ENCODE measurements at places on chromosomes 13 and 19.

DNA sequence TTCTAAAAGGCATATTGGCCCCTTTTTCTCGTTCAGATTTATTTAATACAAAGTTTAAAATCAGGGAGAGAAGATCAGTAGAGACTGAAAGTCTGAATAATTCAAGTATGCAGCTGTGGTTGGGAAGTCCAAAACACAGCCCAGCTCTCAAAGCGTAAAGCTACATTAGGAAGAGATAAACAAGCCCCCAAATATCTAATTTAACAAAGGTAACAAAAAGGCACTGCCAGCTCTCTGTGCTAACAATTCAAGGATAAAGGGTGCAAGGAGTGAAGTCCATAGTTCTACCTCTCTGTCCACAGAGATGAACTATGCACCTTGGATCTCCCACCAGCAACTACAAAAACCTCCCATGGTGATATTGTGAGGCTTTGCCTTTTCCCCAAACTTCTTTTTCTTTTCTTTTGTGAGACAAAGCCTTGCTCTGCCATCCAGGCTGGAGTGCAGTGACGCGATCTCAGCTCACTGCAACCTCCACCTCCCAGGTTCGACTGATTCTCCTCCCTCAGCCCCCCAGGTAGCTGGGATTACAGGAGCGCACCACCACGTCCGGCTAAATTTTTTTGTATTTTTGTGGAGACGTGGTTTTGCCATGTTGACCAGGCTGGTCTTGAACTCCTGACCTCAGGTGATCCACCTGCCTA is 104.4 kb downstream of the LHFPL6 start:
- DNase-seq, result no peak

GRCh38 chr13:93289053-93289452 is 62.4 kb downstream of the GPC6 start:
- DNase-seq, result no peak

DNA sequence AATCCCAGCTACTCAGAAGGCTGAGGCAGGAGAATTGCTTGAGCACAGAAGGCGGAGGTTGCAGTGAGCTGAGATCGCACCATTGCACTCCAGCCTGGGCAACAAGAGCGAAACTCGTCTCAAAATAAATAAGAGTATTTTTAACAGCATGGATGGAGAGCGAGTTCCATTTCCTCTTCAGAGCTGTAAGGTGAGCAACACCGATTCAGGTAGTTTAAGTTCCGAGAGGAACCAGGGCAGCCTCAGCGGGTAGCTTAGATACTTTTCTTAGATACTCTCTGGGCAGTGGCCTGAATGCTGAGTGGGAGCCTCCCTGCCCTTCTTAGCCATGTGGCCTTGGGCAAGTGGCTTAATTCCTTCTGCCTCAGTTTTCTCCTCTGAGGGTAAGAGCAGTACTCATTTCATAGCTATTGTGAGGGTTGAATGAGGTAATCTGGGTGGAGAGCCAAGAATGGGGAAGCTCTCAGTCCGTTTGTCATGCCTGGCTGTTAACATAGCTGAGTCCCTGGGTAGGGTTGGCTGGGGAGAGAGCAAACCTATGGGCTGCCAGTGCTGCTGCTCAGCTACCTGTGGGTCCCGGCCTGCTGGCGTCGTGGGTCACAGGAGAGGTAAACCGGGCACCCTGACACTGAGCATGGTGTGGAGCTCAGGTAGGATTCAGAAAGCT is 4.1 kb downstream of the ATP11A start:
- DNase-seq, result no peak

GRCh38 chr19:50384685-50385535 is 763 bp downstream of the POLD1 start:
- DNase-seq, result no peak

DNA sequence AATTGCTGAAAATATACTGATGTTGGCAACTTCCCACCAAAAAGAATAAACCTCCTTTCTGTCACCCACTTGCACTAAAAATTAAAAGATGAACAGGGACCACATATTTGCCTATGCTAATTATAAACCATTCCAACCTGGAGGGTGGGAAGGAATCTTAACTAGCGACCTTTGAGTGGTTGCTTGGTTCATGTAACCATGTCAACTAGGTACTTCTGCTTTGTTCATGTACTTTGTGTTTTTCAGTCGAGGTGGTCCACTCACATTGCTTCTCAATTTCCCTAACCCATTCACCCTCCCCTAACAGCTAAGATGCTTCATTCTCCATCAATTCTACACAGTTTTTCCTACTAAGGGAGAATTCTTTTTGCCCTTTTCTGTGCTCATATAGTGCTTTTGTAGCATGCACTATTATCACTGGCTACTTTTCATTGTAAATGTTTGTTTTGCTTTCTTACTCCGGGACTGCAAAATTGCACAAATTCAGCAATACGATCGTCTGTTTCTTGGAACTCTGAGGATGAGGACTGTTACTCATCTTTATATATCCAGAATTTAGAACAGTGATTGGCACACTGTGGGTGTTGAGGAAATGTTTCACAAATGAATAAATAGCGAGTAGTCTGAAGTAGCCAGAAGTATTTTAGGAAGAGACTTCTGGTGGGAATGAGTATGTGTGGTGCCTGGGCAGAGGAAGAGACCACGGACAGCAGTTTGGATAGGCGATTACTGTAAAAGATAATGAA is 187.5 kb downstream of the GPC6 start:
- no peak for DNase-seq

GRCh38 chr13:20727856-20728255 is 24.4 kb downstream of the IL17D start:
- DNase-seq, result no peak

DNA sequence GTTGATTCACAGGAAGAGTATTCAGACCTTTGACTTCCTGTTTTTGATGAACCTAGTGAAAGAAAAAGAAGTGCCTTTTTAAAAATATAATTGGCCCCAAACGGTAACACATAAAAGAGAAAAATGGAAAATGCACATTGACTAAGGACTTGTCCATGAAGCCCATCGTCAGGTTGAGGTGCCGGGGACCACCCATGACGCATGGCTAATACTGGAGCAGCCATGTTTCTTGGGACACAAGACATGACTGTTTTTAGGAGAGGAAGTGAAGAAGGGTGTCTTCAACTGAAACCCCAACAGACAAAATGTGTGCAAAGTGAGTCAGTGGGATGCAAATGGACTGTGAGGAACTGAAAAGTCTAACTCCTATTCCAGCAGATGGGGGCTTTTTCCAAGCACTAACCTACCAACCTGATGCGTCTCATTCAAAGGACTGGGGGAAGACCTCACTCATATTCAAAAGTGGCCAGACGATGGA is 459.4 kb downstream of the FOXO1 start:
- DNase-seq, result no peak

DNA sequence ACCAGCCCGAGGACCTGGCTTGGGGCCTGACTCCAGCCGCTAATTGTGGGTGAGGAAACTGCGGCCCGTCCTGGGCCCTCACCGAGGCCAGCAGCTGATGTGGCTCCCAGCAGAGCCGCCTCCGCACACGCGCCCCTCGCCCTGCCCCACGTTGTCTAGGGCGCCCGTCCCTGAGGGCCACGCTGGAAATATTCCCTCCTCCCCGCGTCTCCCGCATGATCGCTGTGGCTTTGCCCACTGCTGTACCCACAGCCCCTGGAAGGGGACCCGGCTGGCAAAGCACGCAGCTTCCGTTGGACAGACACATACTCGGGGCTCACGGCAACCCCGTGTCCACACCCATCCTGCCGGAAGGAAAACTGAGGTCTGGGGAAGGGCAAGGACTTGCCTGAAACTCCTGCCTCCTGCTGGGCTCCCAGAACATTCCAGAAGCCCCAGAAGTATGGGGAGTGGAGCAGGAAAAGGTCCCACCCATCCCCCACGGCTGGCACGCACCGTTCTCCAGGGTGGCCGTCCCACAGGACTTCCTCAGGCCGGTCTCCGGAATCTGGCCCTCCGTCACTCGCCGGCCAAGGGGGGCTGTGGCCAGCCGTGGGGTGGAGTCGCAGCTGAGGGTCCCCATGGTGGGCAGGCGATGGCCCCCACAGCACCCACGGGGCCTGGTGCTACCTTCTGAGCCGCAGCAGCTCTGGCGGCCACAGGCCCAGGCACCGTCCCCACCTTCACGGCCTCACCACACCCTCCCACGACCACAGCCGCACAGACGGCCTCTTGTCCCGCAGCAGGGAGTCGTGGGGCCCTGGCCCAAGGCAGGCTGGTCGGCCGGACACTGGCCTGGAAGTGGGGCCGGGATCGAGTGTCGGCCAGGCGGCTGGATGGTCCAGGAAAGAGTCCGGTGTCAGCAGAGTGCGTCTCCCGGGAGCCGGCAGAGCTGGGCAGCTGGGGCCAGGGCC is 13.6 kb upstream of the SHC2 start:
- no peak for DNase-seq

DNA sequence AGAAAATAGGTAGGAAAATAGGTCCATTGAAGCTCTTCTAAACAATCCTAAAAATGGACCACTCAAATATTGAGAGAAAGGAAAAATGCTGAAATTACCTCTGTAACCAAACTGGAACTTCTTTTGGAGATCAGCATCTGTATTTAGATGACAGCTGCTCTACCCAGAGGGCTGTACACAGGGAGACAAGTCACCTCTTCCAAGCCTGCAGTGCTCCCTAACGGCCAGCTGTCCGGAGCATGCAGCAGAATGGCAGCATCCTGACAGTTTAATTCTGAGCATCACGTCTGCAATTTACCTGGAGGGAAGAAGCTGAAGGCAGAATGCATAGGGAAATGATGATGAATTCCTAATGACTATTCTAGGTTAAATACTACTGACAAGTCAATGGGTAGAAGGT is 62.8 kb upstream of the DIAPH3 start:
- no peak for DNase-seq

DNA sequence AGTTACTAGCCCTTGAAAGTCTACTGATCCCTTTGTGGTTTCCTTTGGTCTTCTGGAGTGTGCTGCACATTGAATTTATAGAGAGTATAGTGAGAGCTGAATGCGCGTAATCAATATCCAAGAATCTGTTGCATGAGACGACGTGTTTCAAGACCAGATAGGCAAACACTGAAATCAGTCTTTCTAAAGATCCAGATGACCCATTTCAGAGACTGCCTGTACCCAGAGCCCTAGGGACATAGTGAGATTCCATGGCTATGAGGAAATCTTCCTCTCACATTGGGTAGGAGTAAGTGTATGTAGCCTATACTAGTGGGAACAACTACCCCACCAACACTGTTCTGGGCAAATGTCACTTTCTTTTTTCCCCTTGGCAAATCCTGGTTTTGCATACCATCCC is 48.6 kb downstream of the ARHGAP35 start:
- no peak for DNase-seq

DNA sequence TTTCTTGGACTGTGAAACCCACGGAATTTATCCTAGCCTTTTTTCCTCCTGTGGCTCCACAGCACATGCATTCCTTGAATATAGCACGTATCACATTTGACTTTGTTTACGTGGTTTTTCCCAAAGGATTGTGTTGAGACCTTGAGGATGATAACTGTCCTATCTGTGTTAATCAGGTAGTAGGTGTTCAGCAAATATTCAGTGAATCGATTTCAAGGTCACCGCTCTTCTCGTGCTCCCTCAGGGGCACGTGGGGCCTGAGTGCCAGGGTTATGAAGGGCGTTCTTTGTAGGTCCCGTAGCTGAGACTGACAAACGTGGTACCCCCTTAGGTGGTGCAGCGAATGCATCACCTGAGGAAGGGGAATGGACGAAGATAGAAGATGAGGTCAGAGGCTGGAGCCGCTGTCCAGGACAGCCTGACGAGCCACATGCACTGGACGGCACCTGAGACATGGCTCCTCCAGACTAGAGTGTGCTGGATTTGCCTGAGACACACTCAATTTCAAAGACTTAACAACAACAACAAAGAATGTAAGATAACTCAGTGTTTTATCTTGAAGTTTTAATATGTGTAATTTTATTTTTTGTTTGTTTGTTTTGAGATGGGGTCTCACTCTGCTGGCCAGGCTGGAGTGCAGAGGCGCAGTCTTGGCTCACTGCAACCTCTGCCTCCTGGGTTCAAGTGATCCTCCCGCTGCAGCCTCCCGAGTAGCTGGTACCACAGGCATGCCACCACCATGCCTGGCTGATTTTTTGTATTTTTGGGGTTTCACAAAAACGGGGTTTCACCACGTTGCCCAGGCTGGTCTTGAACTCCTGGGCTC is 131.2 kb upstream of the RNF113B start:
- no peak for DNase-seq

GRCh38 chr19:1658150-1659083 is 6.0 kb upstream of the TCF3 start:
- DNase-seq, result no peak

DNA sequence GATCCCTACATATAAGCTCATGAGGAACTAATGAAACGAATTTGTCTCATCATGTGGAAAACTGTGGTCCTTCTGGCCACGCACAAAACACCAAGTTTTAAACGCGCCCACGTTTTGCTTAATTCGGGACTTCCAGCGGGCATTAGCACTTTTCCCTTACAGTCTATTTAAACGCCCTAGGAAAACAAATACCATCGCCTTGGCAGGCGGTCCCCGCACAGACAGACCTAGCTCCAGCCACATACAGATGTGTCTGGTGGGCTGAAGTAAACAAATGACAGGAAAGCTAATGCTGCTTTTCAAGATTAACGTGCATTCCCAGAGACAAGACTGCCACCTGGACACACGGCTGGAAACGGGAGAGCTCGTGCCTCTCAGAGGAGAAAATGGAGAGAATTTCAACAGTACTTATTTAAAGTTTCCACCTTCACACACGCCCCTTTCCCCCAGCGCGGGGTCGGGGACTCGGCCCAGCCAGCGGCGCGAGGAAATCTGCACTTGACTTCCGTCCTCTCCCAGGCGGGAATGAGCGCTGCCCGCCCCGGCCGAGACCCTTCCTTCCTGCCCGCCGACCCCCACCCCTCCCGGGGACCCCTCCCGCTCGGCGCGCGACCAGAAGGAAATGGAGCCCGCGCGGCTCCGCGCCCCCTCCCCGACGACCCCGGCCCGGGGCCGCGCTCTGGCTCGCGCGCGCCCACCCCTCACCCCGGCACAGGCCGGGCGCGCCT is 931 bp downstream of the USP12 start:
- DNase-seq, result peak; percentile 4

DNA sequence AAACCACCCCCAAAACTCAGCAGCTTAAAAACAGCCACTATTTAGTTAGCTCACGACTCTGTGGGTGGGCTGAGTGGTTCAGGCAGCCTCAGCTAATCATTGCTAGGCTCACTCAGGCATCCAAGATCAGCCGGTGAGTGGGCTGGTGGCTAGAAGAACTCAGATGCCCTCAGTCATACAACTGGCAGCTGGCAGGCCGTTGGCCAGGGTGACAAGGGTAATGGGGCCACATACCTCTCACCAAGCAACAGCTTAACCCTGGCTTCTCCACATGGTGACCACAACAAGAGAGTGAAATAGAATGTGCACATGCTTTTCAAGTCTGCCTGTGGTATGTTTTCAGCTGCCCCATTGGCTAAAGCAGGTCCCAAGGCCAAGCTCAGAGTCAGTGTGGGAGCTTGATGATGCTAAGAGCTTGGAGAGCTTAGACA is 435.4 kb upstream of the TSHZ3 start:
- DNase-seq, result no peak

DNA sequence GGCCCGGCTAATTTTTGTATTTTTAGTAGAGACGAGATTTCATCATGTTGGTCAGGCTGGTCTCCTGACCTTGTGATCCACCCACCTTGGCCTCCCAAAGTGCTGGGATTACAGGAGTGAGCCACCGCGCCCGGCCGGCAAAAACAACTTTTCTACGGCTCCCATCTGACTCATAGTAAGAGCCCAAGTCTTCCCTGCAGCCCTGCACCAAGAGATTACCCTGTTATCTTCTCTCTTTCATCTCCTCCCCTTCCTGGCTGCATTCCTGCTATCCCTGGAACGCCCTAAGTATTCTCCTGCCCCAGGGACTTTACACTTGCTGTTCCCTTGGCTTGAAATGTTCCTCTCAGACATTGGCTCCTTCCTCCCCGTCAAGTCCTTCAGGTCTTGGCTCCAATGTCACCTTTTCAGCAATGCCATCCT is 6.6 kb downstream of the AP2S1 start:
- no peak for DNase-seq

GRCh38 chr19:18587561-18587960 is 1.0 kb upstream of the REX1BD start:
- DNase-seq, result no peak
